ENCODE measurements at places on chromosomes 7 and 10.

GRCh38 chr10:61321041-61321857, 131.9 kb downstream of the TMEM26 start:
- no peak for DNase-seq

- no peak for DNase-seq
Measured at GRCh38 chr7:74627661-74628411, 29.7 kb upstream of the GTF2I start.

DNA sequence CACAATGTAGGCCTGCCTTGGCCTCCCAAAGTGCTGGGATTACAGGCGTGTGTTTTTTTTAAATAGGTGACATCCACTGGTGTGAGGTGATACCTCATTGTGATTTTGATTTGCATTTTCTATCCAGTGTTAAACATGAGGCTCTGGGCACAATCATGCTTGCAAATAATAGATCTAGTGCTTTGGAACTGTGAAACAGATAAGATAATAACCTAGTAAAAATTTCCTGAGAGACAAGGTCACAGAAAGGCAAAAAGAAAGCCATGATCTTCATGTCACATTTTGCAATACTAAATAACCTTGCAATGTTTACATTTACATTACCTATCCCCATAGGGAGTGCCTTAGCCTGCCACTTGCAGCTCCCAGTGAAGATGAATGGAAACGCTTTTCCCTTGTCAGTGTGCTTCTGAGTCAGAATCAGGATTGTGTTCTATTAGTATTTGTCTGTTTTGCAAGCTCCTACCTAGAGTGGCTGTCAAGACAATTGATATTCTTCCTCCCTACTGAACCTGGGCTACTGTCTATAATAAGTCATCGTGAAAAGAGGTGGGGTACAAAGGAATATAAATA, 256.5 kb downstream of the PHTF2 start:
- DNase-seq, result no peak

DNA sequence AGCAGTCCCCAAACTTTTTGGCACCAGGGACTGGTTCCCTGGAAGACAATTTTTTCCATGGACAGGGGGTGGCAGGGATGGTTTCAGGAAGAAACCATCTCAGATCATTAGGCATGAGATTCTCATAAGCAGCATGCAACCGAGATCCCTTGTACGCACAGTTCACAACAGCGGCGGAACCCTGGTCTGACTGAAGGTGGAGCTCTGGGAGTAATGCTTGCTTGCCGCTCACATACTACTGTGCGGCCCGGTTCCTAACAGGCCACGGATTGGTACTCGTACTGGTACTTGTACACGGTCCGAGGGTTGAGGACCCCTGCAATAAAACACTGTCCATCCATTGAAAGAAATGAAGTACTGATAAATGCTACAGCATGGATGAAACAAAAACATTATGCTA, 32.8 kb downstream of the MKRN1 start:
- no peak for DNase-seq
